IMR-90 (cell line): ENCODE measurements at places on chromosomes 12 and 14.
A peak's percentile ranks its signal among the peaks of the same experiment; 100 is the strongest.

GRCh38 chr14:88380405-88380804 lies 5.1 kb upstream of the SPATA7 start:
- H3K4me1 ChIP-seq: no peaks in the 10 kb centered on the region
- H3K4me3 ChIP-seq: no peak overlapping the region
- H3K36me3 ChIP-seq: no peaks in the 10 kb centered on the region
- H3K27me3 ChIP-seq: no peaks in the 10 kb centered on the region; the same call in 1 of the 2 replicates
- DNase-seq: peak; percentile 5
- no peak overlapping the region for H3K27ac ChIP-seq

DNA sequence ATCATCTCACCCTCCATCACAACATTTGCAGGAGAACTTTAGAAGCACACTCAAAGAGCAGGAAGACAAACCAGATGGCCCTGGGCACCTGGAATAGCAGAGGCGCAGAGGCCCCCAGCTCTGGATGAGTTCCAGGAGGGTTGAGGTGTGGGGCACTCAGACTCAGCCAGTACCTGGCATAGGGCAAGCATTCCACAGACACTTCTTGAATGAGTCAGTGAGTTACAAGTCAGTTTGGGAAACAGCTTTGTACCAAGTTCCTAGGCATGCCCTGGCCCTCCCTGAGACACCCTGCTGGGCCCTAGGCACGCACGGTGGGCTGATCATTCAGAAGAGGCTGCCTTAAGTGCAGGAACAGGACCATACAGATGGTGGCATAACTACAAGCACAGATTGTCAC lies 54.3 kb downstream of the MAP3K9 start:
- H3K4me3 ChIP-seq: no peak overlapping the region
- DNase-seq: no peak
- no peaks in the 10 kb centered on the region for H3K36me3 ChIP-seq
- no peaks in the 10 kb centered on the region for H3K4me1 ChIP-seq
- no peaks in the 10 kb centered on the region; the same call in 1 of the 2 replicates for H3K27me3 ChIP-seq
- no peak overlapping the region for H3K27ac ChIP-seq

GRCh38 chr12:6826125-6826733 lies 2.0 kb upstream of the P3H3 start:
- H3K36me3 ChIP-seq: peaks cover 9% of the 10 kb centered on the region
- no peak overlapping the region for H3K4me3 ChIP-seq
- H3K27ac ChIP-seq: no peak overlapping the region

GRCh38 chr12:75982979-75983660 lies 48.5 kb downstream of the PHLDA1 start:
- peak overlapping the region; percentile 82 for H3K27ac ChIP-seq
- no peaks in the 10 kb centered on the region for H3K27me3 ChIP-seq
- peak overlapping the region; percentile 35; the same call in 1 of the 2 replicates for H3K4me3 ChIP-seq
- no peak for DNase-seq
- H3K4me1 ChIP-seq: peaks cover 22% of the 10 kb centered on the region

DNA sequence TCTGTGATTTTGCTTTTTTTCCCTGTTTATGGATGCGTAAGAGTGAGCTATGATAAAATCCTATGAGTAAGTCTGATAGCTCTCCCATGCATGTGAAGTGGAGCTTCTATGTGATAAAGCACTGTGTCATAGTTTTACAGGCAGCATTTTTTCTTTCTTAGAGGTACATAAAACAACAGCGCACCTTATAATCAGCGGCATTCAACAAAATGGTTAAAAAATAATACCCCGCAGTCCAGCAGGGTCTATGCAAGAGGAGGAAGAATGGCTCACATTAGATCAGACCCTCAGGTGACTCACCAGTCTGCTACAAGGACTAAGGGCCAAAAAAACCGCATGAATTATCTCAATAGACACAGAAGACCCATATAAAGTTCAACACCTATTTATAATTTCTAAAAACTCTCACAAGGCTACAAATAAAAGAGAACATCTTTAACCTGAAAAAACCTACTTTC lies 33.0 kb upstream of the TMEM179 start:
- no peaks in the 10 kb centered on the region for H3K36me3 ChIP-seq
- no peak overlapping the region for H3K27ac ChIP-seq
- no peak for DNase-seq

GRCh38 chr14:103543140-103543539 lies 14.1 kb downstream of the TRMT61A start:
- H3K27ac ChIP-seq: no peak overlapping the region
- no peak overlapping the region for H3K4me3 ChIP-seq
- H3K4me1 ChIP-seq: peaks cover 23% of the 10 kb centered on the region
- DNase-seq: no peak

DNA sequence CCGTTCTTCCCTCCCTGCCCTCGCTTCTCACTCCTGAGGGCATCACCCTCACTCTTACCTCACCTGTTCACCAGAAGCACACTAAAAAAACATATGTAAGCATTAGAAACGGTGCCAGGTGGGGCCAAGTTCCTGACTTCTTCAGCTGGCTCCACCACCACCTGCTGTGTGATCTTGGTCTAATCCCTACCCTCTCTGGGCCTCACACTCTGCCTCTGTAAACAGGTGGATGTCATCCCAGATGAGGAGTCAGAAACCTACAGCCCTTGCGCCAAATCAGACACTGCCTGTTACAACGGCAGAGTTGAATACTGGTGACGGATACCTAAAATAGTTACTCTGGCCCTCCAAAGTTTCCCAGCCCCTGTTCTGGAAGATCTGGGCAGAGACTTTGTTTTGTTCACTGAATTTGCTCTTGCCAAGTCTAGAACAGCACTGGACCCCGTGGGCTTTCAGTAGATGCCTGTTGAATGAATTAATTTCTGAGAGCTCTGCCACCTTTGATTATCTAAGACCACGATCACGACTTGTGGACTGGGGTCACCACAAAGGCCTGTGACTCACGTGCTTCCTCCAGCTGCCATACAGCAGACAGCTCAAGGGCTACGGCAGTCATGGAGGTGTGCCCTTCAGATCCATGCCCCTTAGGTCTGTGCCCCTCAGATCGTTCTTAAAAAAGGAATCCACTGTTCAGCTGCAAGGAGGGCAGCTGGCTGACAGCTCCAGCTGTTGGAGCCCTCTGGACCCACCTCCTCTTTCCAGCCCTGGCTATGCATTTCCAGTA lies 71.9 kb downstream of the GSC start:
- peak; percentile 5 for DNase-seq
- H3K4me1 ChIP-seq: no peaks in the 10 kb centered on the region
- H3K36me3 ChIP-seq: no peaks in the 10 kb centered on the region
- peaks cover 2% of the 10 kb centered on the region; the same call in 1 of the 2 replicates for H3K27me3 ChIP-seq

- H3K4me1 ChIP-seq: peaks cover 10% of the 10 kb centered on the region
- no peak overlapping the region for H3K27ac ChIP-seq
- H3K36me3 ChIP-seq: peaks cover 4% of the 10 kb centered on the region; the same call in 1 of the 2 replicates
- no peaks in the 10 kb centered on the region for H3K27me3 ChIP-seq
Observed at GRCh38 chr14:76767681-76768656, 6.7 kb downstream of the VASH1 start.

DNA sequence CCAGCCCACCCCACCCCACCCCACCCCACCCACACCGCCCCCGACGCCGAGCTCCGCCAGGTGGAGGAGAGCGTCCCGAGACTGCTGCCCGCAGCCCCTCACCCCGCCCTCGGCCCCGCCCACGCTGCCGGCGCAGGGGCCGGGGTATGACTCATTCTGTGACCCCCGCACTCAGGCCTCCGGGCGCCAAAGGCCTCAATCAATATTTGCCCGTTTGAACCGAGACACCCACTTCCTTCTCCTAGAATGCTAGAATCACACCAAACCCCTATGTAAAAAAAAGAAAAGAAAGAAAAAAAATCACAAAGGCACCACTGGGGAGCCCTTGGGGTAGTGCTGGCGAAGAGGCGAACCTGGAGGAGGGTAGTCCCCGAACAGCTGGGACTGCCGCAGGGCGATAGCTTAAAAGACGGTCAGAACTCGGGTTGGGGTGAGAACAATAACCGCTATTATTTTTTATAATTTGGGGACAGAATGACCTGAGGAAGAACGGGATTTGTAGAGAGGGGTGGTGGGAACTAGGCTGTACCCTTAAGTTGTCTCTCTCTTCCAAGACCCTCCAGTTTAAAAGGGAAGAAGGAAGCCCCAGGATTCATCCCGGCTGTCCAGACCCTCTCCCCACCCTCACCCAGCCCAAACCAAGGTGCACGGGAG lies 894 bp downstream of the KRT8 start:
- peaks cover 5% of the 10 kb centered on the region for H3K36me3 ChIP-seq
- H3K27ac ChIP-seq: peak overlapping the region; percentile 37; the same call in 1 of the 2 replicates

DNA sequence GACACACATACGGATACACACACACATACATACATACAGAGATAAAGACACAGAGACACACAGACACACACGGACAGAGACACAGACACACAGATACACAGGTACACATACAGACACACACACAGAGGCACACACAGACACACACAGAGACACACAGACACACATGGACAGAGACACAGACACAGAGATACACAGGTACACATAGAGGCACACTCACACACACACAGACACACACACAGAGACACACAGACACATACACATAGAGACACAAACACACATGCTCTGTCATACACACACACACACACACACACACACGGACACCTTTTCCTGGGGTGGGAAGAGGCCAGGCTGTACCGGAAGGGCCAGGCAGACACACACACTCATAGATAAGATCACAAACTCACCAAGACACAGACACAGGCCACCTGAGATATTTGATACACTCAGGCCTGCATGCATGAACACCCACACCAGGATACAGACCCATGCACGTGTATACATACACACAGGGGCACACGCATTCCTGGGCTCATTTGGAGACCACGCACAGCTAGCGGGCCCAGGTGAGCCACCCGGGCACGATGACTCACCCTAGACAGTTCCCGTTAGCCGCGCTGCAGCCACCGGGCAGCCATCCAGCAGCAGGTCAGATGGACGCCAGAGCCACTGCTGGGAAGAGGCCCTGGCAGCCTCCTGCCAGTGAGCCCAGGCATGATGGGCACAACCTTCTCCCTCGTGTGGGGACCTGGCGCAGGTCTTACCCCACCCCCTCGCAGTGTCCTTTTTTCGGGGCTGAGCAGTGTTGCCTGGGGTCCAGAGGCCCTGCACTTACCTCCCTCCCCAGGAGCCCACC lies 1.8 kb upstream of the AHNAK2 start:
- H3K36me3 ChIP-seq: no peaks in the 10 kb centered on the region
- no peak overlapping the region for H3K27ac ChIP-seq
- H3K4me1 ChIP-seq: peaks cover 10% of the 10 kb centered on the region; the same call in 1 of the 2 replicates
- DNase-seq: peak; percentile 38
- H3K27me3 ChIP-seq: no peaks in the 10 kb centered on the region

DNA sequence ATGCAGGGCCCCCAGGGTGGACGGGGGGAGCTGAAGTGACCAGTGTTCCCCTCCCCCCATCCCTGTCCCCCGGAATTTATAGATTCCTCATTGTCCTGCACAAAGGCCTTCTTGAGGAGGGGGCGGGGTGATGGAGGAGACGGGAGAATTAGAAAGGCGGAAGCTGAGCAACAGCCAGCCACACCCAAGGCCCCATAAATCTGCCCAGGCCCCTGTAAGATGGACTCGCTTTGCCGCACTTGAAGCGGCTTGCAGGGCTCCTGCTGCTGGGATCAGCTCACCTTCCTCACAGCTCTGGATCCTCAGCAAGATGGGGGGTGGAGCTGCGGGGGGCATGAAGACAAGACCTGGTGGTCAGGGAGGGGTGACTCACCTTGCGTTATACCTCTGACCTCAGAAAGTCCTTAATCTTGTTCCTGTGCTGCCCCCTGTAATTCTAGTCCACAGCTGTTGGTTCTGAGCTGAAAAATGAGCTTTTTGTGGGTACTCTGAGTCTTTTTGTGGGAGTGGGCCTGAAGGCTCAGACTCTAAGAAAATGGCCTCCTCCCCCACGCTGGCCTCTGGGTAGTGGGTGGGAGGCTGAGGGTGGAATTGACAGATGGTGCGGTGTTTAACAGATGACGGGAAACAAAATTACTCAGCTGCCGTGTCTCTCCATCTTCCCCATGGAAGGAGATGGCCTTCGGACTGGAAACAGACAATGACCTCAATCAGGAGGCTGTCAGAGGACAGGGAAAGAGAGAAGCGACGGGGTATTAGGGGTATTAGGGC lies 15.8 kb upstream of the ANKRD33 start:
- no peak for DNase-seq
- H3K27ac ChIP-seq: no peak overlapping the region
- H3K4me3 ChIP-seq: no peak overlapping the region
- H3K4me1 ChIP-seq: peaks cover 2% of the 10 kb centered on the region; the same call in 1 of the 2 replicates

DNA sequence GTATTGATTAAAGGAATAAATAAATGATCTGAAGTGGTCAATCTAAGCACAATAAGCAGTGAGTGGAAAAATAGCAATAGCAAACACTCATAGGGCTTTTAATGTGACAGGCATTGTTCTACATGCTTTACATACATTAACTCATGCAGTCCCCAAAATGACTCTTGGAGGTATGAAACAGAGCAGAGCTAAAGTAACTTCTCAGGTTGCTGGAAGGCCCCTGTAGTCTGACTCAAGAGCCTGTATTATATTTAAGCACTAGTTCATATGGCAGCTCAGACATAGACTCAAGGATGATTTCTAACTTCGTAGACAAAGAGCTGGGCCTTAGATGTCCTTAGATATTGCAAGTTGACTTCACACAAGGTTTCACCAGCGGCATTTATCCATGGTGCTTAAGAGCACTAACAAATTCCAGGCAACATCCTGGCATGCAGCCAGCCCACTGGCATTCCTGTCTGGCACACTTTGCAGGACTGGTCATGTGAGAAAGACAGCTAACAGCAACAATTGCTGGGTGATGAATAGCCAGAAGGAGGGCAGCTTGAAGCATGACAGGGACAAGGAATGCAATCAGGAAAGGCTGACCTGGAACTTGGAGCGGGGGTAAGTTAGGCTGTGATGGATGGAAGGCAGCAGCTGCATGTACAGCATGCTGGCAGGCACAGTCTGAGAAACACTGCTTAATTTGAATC lies 22.9 kb upstream of the KTN1 start:
- no peak overlapping the region for H3K27ac ChIP-seq
- H3K4me1 ChIP-seq: peaks cover 3% of the 10 kb centered on the region; the same call in 1 of the 2 replicates
- no peak overlapping the region for H3K4me3 ChIP-seq
- peak; percentile 84 for DNase-seq
- H3K36me3 ChIP-seq: no peaks in the 10 kb centered on the region

DNA sequence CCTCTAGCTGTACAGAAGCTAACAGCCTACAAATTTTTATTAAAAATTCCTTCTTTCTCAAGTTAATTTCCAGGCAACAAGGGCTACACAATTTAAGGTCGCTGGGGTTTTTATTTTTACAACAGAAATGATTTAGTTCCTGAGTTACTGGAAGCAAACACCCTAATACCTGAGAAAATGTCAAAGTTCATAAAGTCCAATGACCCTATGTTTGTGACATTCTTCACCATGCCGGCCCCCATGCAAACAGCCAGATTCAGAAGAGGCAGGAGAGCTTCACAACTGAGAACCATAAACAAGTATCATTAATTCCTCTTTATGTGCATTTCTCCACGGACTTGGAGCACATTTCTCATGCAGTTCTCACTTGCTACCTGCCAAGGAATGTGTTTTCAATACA lies 236.2 kb upstream of the EGLN3 start:
- H3K27me3 ChIP-seq: no peaks in the 10 kb centered on the region
- no peaks in the 10 kb centered on the region for H3K4me1 ChIP-seq
- H3K27ac ChIP-seq: no peak overlapping the region
- no peak for DNase-seq
- no peaks in the 10 kb centered on the region for H3K36me3 ChIP-seq

DNA sequence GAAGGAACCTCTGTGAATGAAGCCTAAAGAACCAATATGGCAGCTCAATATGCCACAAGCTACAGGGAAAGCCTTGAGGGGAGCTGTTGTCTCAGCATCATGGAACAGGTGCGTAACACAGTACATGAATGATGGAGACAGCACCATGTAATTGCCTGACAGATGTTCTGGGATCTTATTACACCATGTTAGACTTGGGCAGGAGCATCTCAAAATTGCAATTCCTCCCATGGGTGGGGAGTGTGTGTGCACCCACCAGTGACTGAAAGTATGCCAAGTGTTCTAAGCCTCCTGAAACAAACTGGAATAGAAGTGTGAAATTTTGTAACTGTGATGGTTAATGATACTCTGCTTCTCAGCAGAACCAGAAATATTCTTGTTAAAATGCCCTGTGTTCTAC lies 151.0 kb upstream of the SRRM4 start:
- no peak overlapping the region for H3K4me3 ChIP-seq
- H3K36me3 ChIP-seq: no peaks in the 10 kb centered on the region
- H3K27me3 ChIP-seq: no peaks in the 10 kb centered on the region
